ENCODE measurements at places on chromosomes 5 and 9. TPM values are rescaled to one million over a fixed set of nuclear protein-coding genes. Genes with fewer than 3 reads are reported as not detected.

The HAPLN1 gene
- total RNA-seq, result not detected

The C9orf153 gene
- total RNA-seq, result 0.14 TPM

The AGXT2 gene
- not detected for total RNA-seq

The GABBR2 gene
- total RNA-seq, result 0.34 TPM

The TMEM171 gene
- 6.4 TPM for total RNA-seq

The LRRC26 gene
- 1.6 TPM for total RNA-seq

The KIAA0825 gene
- 0.55 TPM for total RNA-seq

The PCDHAC2 gene
- 7.4 TPM for total RNA-seq

The MGAT1 gene
- 87.7 TPM for total RNA-seq

The ZNF462 gene
- 3.6 TPM for total RNA-seq

The STK10 gene
- total RNA-seq, result 23.2 TPM

The CENPP gene
- 5.6 TPM for total RNA-seq

The PCDHB2 gene
- total RNA-seq, result 4.5 TPM

The PDE8B gene
- total RNA-seq, result 1.1 TPM

The HAND1 gene
- total RNA-seq, result 0.23 TPM

The SLC25A2 gene
- not detected for total RNA-seq

The PCDHGC5 gene
- total RNA-seq, result not detected

The FOXD4L6 gene
- total RNA-seq, result not detected

The CYSRT1 gene
- total RNA-seq, result 4.1 TPM

The IL33 gene
- total RNA-seq, result 0.33 TPM

The PTCD2 gene
- 11.8 TPM for total RNA-seq

The SPEF2 gene
- total RNA-seq, result 2.1 TPM

The OMD gene
- total RNA-seq, result not detected

The DAB2IP gene
- 10.3 TPM for total RNA-seq

The IGFBPL1 gene
- total RNA-seq, result 2.4 TPM

The GRIA1 gene
- total RNA-seq, result not detected

The NDST1 gene
- total RNA-seq, result 40.4 TPM

The SPRY4 gene
- 7.1 TPM for total RNA-seq

The FBXO38 gene
- 20.4 TPM for total RNA-seq

The GTF2H2 gene
- total RNA-seq, result 11.2 TPM

The KIF20A gene
- total RNA-seq, result 46.6 TPM

The LHX6 gene
- 1.3 TPM for total RNA-seq

The EQTN gene
- not detected for total RNA-seq

The KIAA1191 gene
- total RNA-seq, result 80.8 TPM

The OTULINL gene
- total RNA-seq, result 13.5 TPM

The CDKN2A gene
- 0.23 TPM for total RNA-seq

The C8G gene
- 0.94 TPM for total RNA-seq
